ENCODE measurements at places on chromosomes 4 and X.

DNA sequence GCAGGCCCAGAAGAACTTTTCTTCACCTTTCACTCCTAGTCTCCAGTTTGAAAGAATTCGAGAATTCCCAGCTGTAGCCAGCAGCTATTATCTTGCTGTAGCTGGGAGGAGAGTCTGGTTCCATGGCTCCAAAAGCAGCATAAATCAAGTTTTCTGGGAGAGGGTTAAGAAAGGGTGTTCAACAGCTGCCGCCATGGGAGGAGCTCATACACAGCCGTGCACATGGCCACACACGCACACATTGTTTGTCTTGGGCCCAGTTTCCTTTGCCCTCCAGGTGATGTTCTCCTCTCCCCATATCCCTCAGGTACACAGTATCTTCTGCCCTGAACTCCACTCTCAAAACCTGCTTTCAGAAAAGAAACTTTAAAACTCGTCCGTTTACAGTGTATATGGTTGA is 4.1 kb upstream of the GPC3 start:
- no peak overlapping the region for H3K4me3 ChIP-seq
- peaks cover 8% of the 10 kb centered on the region for H3K27me3 ChIP-seq
- H3K4me1 ChIP-seq, result no peaks in the 10 kb centered on the region
- DNase-seq, result no peak
- H3K36me3 ChIP-seq, result no peaks in the 10 kb centered on the region

DNA sequence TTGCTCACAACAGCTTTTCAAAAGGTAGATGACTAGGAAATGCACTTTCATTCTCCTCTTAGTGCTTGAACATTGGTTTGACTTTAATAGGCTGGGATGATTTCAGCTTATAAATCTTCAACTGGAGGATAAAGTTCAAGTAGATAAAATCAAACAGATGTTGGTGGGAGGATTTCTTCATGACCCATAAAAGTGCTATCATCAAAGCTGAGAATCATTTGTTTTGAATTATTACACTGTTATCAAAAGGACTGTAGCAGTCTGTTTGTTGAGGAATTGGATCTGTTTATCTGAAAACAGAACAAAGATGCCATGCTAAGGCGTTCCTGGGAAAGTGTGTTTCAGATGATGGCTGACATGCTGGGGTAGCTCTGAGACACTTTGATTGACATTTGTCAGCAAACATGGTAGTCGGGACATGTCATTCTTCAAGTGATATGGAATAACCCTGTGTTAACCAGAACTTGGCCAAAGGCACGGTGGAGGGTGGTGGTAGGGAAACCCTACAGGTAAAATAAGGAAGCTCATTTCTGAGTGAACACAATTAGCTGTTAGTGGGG is 304.0 kb upstream of the PITX2 start:
- H3K4me3 ChIP-seq, result no peak overlapping the region
- H3K27me3 ChIP-seq, result no peaks in the 10 kb centered on the region
- no peaks in the 10 kb centered on the region for H3K4me1 ChIP-seq
- H3K36me3 ChIP-seq, result no peaks in the 10 kb centered on the region
- no peak overlapping the region for H3K27ac ChIP-seq

- H3K27ac ChIP-seq, result no peak overlapping the region
- H3K36me3 ChIP-seq, result no peaks in the 10 kb centered on the region
- no peaks in the 10 kb centered on the region for H3K27me3 ChIP-seq
- no peak overlapping the region for H3K4me3 ChIP-seq
- no peaks in the 10 kb centered on the region for H3K4me1 ChIP-seq
- no peak for DNase-seq
Measured at GRCh38 chr4:12555011-12555410, 929.1 kb downstream of the RAB28 start.

- no peaks in the 10 kb centered on the region for H3K36me3 ChIP-seq
- H3K27me3 ChIP-seq, result no peaks in the 10 kb centered on the region
- no peaks in the 10 kb centered on the region for H3K4me1 ChIP-seq
- no peak for DNase-seq
Measured at GRCh38 chrX:112768563-112768962, 72.1 kb downstream of the AMOT start.

DNA sequence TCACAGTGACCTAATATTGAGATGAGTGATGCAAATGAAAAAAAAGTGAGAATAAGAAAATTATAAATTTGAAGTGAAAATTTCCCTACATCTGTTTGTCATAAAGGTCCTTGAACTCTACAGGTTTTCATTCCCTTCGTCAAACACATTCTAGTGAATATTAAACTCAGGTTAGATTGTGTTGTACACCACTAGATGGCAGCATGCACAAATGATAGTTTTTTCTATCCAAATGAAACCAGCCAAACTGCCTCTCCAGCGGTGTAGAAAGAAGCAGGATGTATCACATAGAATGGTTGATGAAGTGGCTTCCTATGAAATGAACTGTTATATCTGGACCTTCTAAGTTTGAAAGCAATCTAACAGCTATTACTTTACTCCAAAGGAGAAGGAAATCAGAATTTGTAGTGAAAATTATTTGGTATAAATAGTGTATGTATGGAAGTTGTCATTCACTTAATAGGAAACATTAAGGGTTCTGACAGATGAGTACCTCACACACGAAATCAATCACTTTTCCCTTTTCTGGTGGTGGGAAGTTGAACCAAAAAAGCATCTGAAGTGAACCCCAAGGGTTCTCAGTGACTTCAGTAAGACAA is 382.7 kb downstream of the UNC5C start:
- H3K36me3 ChIP-seq, result no peaks in the 10 kb centered on the region
- H3K27ac ChIP-seq, result no peak overlapping the region
- DNase-seq, result no peak
- no peak overlapping the region for H3K4me3 ChIP-seq
- H3K27me3 ChIP-seq, result no peaks in the 10 kb centered on the region

- no peak overlapping the region for H3K4me3 ChIP-seq
- no peak for DNase-seq
- no peaks in the 10 kb centered on the region for H3K36me3 ChIP-seq
Measured at GRCh38 chr4:28621591-28621990, 1761.0 kb downstream of the STIM2 start.
